GF-D8 (cell line): ENCODE measurements at places on chromosomes 1 and 21.
A peak's percentile ranks its signal among the peaks of the same experiment; 100 is the strongest.

DNA sequence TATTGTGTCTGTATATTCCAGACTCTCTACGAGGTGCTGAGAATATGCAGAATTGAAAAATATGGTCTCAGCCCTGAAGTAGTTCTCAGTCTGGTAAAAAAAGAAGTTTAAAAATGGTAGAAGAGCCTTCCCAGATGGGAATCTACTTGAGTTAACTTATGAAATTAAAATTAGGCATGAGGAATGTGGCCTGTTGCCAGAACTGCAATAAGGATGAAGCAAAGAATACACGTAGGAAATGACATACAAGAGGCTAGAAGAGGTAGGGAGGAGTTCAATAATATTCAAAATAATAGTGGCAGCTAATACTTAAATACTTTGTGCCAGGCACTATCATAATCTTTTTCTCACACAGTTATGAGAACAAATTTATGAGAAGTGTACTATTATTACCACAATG lies 6.3 kb downstream of the ASPM start:
- no peak for DNase-seq

DNA sequence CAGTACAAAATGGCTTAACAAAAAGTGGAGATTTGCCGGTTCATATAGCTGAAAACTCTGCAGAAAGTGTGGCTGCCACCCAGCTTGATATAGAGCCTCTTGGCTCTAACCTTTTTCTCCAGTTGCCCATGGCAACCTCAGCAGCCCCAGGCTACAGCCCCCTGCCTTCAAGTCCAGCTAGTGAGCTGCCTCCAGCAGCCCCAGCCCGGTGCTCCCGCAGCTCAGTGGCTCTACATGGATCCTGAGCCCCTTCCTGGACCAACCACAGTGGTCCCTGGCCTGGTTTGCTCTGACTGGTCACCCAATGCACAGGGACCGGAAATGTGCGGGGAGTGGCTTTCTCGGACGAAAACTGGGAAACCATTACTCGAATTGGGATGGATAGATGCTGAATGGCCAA lies 13.3 kb upstream of the ATF3 start:
- no peak for DNase-seq

- no peak for DNase-seq
Measured at GRCh38 chr1:54046671-54047383, 6.2 kb downstream of the TMEM59 start.

- no peak for DNase-seq
Measured at GRCh38 chr1:50023292-50024159, at the start of gene AGBL4. TSS of gene AGBL4 (minus strand) at chr1:50023954.

GRCh38 chr1:201535046-201535918 lies 3.6 kb upstream of the NAV1 start:
- peak; percentile 18 for DNase-seq

- no peak for DNase-seq
Measured at GRCh38 chr1:79899914-79900313, 893.4 kb upstream of the ADGRL4 start.

DNA sequence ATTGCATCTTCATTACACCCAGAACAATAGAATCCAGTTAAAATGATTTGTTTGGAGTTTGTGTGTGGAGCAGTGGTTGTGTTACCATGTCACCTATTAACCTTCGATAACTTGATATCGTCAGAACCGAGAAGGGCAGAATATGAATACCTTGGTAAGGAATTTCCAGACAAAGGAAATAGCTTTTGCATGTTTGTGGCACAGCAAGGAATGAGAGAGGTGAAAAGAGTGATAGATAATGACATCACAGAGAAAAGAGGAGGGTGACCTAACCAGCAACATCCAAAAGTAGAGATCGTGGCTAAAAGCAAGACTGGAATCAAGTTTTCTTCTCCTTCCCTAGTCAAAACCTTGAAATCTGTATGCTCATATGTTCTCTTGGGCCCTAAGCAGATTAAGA lies 244.6 kb upstream of the NEGR1 start:
- no peak for DNase-seq

- DNase-seq, result no peak
Measured at GRCh38 chr1:55150880-55151588, 64.1 kb downstream of the USP24 start.

- no peak for DNase-seq
Measured at GRCh38 chr1:54814126-54814498, 13.0 kb upstream of the TTC22 start.

- no peak for DNase-seq
Measured at GRCh38 chr1:55284856-55285255, 69.7 kb upstream of the USP24 start.

- DNase-seq, result no peak
Measured at GRCh38 chr1:232101231-232101630, 474.6 kb downstream of the DISC1 start.

DNA sequence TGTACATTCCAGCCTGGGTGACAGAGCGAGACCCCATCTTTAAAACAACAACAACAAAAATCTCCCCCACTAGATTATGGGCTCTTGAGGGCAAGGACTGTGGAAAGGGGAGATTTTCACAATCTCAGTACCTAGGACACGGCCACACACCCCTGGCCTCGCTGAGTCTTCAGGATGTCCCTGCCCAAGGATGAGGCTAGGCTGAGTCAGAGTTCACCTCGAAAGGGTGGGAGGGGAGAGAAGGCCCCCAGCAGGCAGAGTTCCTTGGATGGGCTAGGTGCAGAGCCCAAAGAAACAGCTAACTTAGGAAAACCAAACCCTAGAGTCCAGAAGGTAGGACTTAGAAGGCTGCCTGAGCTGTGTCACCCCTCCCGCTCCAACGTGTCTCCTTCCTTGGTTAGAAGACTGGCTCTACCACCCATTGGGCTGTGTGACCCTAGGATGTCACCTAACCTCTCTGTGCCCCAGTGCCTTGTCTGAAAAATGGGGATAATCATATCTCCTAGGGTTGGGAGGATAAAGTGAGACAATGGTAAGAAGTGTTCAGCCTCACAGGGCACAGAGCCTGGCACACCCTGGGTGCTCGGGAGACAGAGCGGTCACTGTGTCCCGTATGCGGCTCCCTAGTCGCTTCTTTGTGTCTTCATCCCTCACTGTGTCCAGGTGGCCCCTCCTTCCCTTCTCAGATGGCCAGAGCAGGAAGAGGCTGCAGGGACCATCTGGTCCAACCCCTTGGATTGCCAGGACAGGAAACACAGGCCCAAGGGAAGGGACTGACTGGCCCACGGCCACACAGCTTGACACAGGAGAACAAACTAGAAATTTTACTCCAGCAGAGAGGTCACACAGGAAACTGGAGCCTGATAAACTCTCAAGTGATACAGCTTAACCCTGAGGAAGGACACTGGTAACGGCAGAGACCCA lies 11.2 kb downstream of the TRIM62 start:
- DNase-seq, result no peak

GRCh38 chr1:242128951-242129502 lies 130.1 kb upstream of the MAP1LC3C start:
- DNase-seq, result no peak

- DNase-seq, result no peak
Measured at GRCh38 chr1:208374391-208374941, 130.3 kb upstream of the PLXNA2 start.

- DNase-seq, result no peak
Measured at GRCh38 chr1:4768553-4768952, 114.1 kb downstream of the AJAP1 start.

DNA sequence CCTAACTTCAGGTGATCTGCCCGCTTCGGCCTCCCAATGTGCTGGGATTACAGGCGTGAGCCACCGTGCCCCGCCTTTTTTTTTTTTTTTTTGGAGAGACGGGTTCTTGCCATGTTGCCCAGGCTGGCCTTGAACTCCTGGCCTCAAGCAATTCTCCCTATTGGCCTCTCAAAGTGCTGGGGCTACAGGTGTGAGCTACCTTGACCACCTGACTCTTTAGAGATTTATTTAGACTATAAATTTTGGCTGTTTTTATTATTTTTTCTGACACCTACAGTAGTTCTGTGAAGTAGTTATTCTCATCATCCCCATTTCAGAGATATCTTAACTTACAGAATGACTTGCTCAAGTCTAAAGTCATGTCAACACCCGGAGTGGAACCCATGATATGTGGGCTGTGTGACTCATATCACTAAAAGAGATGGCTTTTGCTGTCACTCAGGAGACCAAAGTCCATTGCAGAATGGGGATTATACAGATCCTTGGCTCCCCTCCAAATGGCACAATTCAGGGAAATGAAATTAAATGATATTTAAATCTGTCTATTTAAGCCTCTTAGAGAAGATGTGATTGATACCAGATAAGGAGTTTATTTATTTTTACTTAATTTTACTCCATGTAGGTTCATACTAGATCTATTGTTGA lies 93.2 kb downstream of the CTH start:
- DNase-seq, result no peak

GRCh38 chr1:1313500-1314236 lies 5.3 kb downstream of the PUSL1 start:
- DNase-seq, result no peak

GRCh38 chr1:214154596-214155292 lies 126.2 kb upstream of the SMYD2 start:
- DNase-seq, result no peak

GRCh38 chr21:39648879-39649278 lies 36.1 kb downstream of the B3GALT5 start:
- DNase-seq, result no peak

GRCh38 chr1:244097523-244098405 lies 46.7 kb downstream of the ZBTB18 start:
- no peak for DNase-seq

GRCh38 chr1:54304518-54304917 lies 101.7 kb downstream of the SSBP3 start:
- no peak for DNase-seq

DNA sequence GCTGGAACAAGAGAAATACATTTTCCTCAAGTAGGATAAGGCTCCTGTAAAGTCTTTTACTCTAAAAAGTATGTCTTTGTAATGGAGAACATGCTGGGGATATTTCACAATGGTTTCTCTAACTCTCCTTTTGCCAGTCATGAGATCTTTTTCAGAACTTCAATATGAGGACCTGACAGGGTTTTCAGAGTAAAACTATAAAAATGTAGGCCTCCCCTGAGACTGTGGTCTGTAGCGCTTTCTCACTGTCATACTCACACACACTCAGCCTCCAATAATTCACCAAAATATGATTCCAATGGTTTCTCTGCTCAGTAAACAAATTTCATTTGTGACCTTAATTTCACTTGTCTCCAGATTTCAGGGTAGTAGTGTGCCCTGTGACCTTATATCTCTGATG lies 440.1 kb upstream of the PTBP2 start:
- no peak for DNase-seq

GRCh38 chr1:16063226-16063829 lies 10.1 kb downstream of the FAM131C start:
- DNase-seq, result no peak

- DNase-seq, result peak; percentile 20
Measured at GRCh38 chr1:45493116-45493697, 2.2 kb upstream of the TESK2 start.

- no peak for DNase-seq
Measured at GRCh38 chr1:25869909-25870606, 5.5 kb downstream of the PAQR7 start.

- no peak for DNase-seq
Measured at GRCh38 chr1:153099461-153100045, 5.2 kb upstream of the SPRR2E start.

GRCh38 chr1:228438266-228438665 lies 21.6 kb upstream of the TRIM17 start:
- DNase-seq, result no peak

GRCh38 chr1:33516891-33517567 lies 44.6 kb downstream of the ZSCAN20 start:
- DNase-seq, result no peak

DNA sequence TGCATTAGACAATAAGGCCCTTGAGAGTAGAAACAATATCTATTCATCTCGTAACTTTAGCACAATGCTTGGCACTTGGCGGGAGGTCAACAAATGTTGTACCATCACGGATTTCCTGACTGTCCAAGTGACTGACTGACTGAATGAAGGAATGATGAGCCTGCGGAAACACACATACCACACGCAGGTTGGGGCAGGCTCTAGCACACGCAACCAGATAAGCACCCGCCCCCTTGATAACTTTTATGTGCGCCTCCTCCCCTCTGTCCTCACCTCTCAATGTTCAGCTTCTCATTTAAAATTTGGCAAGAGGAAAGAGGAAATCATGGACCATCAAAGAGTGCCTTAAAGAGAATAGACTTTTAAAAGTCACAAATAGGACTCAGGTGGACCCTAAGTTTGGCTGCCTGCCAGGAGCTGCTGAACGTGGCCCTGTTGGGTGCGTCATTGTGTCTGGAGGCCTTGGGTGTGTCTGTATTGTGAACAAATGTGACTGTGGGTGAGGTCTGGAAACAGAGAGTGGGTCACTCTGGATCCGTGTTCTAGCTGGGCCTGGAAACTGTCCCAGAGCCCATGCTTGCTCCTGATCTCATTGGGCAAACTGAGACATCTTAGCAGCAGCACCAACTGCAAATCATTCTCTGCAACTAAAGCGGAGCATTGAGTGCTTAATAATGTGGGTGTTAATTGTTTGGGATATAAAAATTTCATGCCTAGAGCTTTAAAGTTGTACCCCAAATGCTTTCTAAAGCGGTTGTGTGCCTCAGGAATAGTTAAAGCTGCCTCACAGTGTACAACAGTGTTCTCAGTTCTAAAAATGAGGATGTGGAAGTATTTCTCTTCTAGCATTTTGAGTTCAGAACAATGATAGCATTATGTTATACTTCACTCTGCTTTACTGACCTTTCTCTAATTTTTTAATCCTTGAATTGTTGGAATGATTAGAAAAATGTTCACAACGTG lies 47.6 kb upstream of the ABCG1 start:
- no peak for DNase-seq

DNA sequence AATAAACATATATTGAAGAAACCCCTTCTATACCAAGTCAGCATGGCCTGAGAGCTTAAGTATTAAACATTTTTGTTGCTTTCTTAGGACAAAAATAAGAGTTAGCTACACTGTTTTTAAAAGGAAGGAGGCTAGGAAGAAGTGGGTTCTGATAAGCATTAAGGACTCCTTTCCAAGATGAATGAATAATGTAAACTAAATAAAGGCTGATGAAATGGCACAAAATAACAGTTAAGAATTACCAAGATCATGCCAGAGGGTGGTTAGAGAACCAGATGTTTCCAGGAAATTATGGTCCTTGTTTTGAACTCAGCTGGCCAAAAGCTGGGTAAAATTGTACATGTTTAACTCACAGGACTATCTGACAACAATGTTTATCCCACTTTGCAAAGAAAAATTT lies 114.1 kb upstream of the ETS2 start:
- DNase-seq, result no peak
